ENCODE measurements at places on chromosomes 5 and 9. TPM values are rescaled to one million over a fixed set of nuclear protein-coding genes. Genes with fewer than 3 reads are reported as not detected.

ACOT12 gene
- 0.08 TPM for total RNA-seq

IER5L gene
- total RNA-seq, result 37.6 TPM

CCDC192 gene
- total RNA-seq, result not detected

TMEM174 gene
- total RNA-seq, result not detected

SEC16A gene
- total RNA-seq, result 44.7 TPM

IL9 gene
- total RNA-seq, result not detected

CARTPT gene
- total RNA-seq, result not detected
